ENCODE measurements at places on chromosomes 1 and 21.
A peak's percentile ranks its signal among the peaks of the same experiment; 100 is the strongest.

GRCh38 chr1:191752342-191752741 is 405.9 kb upstream of the RGS18 start:
- no peak for DNase-seq

- peak; percentile 17 for DNase-seq
Observed at GRCh38 chr1:89466307-89466930, 58.2 kb upstream of the LRRC8B start.

DNA sequence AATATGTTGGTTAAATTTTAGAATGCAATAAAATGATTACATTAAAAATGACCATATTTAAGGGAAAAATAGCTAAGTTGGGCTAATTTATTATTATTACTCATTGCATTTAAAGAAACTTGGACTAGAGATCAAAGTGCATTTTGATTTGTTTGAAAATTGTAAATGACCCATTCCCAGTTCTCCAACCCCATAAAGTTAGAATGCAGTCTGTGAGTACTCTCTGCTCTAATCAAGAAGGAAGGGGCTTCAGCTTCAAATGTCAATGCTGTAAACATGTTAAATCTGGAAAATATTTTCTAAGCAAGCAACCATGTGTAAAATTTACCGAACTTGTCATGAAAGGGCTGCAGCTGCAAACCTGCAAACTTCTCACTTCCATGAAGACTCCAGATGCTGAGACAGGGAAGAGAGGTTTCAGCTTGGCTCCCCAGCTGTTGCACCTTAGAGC is 232.7 kb downstream of the TTLL7 start:
- no peak for DNase-seq

DNA sequence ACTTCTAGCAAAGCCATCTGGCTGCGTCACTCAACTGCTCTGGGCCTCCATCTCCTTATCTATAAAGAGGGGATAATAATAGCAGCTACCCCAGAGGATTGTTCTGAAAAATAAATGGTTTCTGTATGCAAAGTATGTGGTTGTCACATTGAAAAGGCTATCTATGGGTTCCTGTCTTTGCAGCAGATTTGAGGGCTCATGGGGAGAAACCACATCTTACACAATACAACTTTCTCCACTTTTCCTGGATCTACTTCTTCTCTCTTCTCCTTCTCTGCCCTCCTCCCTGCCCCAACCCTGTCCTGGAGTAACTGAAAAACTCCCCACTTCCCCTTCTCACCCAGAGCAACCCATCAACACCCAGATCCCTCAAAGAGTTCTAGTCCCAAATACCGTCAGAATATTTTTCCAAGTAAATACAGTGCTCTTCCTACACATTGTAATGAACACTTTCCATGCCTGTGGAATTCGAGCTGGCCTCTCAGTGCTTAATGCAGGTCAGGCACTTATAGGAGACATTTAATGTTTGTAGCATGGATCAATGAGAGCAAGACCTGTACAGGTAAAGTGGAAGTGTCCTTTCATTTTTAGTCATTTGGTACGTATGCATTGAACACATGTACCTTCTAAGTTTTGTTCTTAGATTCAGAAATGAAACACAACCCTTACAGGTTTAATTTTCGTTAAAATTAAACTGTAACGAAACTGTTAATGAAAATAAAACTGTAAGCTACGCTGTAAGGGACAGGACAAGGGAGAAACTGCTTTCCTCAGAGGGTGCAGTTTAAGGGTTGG is 131.9 kb downstream of the AK5 start:
- DNase-seq = no peak

GRCh38 chr1:164695956-164696665 is 137.1 kb downstream of the PBX1 start:
- no peak for DNase-seq

DNA sequence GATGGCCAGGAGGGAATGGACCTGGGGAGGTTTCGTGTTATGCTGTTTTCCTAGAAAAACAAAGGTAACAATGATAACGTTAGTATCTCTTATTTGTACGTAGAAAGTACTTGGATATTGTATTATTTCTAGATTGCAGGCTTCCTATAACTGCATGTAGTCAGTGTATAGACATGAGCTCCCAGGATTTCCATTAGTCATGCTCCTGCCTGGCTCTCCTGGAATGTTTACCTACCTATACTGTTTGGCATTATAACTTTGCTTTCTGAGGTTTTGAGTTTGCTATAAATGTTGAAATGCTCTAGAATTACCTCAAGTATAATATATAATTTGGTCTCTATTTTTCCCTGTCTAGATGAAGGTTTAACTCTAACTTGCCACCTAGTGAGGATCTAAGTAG is 66.1 kb downstream of the TTC3 start:
- DNase-seq = no peak

- peak; percentile 98 for DNase-seq
Observed at GRCh38 chr1:16984717-16985116, 4.3 kb upstream of the MFAP2 start.

- peak; percentile 44 for DNase-seq
Observed at GRCh38 chr1:164688791-164689190, 129.8 kb downstream of the PBX1 start.

DNA sequence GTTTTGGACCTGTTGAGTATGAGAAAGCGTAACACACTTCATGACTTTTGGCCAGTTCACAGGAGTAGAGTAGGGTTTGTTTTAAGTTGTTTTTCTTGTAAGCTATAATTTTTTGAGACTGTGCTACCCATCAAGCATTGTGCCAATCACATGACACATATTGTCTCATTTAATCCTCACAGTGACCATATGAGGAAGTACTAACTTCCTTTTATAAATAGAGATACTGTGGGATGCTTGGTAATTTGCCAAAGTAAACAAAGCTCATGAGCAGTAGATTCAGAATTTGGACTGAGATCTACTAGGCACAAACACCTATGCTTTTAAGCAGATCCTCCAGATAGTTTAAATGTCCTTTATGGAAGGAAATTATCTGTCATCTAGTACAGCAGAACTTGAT is 178.3 kb downstream of the CACNA1E start:
- no peak for DNase-seq

DNA sequence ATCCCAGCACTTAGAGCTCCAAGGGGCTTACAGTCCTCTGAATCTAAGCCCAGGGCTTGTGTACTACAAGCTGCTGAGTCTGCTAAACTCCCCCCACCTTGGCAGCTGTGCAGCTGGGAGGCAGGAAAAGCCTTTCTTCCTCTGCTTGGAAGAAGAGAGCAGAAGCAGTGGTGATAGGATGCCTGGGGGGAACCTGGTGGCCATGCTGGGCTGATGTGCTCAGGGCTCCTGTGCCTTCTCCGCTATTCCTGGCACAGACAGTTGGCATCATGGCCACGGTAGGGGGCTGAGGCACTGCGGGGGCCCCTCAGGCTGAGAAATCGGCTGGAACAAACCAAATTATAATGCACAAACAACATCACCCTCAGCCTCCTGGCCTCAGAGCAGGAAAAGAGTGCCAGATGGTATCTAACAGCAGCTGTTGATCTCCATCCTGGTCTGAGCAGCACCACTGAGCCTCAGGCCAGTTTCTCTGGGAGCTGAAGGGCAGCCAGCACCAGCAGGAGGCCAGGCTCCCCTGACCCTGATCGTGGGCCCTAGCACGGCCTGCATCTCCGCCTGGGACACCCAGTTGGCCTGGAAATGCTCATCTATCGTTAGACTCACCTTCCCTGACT is 35.8 kb downstream of the ECE1 start:
- peak; percentile 90 for DNase-seq

GRCh38 chr1:95197616-95198252 is 36.3 kb upstream of the RWDD3 start:
- peak; percentile 23 for DNase-seq

GRCh38 chr21:45374826-45375455 is 30.0 kb upstream of the COL18A1 start:
- DNase-seq = no peak

GRCh38 chr1:36208978-36209703 is 15.1 kb upstream of the THRAP3 start:
- DNase-seq = no peak

DNA sequence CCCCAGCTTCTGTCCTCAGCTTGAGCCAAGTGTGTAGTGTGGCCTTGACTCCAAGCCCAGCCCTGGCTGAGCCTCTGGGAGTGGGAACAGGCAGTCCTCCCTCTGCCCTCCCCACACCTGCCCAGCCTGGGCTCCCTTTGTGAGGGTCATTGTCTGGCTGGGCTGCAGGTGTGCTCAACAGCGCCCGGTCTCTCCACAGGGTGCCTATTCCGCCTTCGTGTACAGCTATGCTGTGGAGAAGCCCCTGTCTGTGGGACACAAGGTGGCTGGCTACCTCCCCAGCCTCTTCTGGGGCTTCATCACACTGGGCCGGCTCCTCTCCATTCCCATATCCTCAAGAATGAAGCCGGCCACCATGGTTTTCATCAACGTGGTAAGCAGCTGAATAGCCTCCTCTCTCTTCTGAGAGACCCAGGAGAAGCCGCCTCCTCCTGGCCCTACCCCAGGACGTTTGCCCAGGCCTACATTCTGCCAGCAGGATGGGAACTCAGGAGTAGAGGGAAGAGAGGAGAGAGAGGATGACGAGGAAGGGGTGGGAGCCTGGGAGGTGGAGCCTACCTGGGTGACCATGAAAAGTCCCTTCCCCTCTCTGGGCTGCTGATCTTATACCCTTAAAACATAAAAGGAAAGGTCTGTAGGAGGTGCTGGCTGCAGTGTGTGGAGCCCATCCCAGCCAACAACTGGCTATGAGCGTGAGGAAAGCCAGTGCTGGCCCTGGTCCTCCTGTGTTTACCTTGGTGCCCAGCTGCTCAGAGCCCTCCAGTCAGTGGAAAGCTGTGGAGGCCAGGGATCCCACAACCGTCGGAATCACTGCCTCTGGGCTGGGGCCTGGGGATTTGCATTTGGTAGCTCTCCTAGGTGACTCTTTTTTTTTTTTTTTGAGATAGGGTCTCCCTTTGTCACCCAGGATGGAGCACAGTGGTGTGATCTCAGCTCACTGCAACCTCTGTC is 45.7 kb downstream of the ELK4 start:
- DNase-seq = no peak

DNA sequence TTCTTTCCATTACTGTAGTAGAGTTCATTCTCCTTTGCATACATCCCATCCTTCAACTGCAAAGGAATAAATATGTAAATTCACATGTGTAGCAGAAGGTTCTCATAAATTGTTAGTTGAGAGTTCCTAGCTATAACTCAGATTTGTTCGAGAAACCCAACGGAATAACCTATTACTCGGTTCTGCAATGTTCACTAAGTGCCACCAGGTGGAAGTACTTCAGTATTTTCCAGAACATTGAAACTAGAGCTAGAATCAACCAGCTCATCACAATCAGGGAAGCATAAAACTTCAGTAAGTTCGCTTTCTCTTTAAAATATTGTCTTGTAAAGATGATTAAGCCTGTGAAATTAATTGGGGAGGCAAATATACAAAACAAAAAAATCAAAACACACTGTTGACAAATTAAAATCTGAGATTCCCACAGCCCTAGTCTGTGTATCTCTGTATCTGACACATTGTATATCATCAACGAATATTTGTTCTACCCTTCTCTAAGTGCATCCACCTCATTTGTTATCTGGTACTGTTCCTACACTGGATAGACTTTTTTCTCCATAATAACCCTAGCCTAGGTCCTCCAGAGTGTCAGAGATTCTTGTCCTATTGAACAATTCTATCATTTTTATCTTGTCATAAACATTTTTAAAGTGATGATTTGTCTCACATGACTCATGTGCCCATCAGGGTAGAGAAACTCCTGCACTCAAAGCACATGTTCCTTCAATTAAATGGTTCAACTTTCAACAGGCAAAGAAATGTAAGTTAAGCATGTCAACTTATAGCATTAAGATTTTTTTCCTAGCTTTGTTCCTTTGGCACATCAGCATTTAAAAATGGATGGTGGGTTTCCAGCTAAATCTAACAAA is 31.9 kb downstream of the MROH9 start:
- peak; percentile 74 for DNase-seq

DNA sequence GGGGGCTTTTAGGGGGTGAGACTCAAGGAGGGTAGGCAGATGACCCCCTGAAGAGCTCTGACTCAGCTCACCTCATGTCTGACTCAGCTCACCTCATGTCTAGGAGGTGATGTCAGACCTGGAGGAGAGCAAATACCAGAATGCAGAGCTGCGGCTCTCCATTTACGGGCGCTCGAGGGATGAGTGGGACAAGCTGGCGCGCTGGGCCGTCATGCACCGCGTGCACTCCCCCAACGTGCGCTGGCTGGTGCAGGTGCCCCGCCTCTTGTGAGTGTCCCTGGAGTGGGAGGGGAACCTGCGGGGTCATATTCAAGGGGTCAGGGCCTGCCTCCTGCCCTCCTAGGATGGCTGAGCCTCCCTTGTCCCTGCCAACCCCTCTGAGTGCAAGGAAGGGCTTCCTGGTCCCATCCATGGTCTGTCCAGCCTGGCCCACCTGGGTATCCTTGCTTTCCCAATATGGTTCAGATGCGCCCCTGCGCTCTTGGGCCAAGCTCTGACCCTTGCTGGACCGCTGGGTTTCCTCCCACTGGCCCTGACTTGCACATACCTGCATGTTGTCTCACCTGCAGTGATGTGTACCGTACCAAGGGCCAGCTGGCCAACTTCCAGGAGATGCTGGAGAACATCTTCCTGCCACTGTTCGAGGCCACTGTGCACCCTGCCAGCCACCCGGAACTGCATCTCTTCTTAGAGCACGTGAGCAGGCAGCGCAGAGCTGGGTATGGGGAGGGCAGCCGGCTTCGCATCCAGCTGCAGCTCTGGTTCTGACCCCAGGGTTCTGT is 9.1 kb downstream of the AMPD2 start:
- peak; percentile 28 for DNase-seq

DNA sequence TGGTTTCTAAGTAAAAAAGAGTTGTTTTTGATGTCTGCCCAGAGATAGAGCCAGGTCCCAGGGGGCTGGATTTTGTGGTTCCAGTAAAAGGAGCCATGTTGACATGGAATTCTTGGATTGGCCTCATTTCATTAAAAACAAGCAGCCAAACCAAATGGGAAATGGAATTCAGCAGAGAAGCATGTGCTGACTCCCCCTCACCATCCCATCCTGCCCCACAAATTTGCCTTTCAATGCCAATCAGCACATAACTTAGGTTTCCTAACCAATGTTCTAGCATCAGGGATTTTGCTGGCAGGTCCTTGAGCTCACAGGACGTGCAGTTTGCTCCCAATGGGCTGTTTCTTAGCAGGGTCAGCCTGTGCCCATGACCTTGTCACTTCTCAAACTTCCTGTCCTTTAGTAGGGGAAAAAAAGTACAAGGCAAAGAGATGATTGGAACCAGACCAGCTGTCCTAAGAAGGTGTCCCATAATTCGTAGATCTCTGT is 101.5 kb upstream of the GADD45A start:
- DNase-seq = no peak

DNA sequence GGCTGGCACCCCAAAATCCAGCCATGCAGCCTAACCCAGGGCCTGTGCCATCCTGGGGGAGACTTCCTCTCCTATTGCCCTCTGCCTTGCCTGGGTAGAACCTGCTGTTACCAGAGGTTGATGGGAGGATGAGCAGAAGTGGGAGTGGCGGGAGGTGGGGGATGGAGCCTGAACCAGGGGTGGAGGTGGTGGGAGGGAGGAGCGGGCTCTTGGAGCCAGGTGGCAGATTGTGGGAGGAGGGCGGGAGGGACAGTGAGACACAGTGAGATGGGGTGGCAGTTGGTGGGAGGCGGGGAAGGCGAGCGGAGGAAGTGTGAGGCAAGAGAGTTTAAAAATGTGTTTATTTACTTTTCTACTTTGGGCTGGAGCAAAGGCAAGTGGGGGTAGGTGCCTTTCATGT is 87.3 kb downstream of the KCNJ6 start:
- no peak for DNase-seq

- no peak for DNase-seq
Observed at GRCh38 chr1:214361636-214362035, 80.7 kb downstream of the SMYD2 start.

All from trophoblast cell (in vitro differentiated cells and primary cell).